ENCODE measurements at places on chromosomes 13 and 19.

- DNase-seq, result no peak
Observed at GRCh38 chr13:46754812-46755211, 42.1 kb downstream of the ESD start.

GRCh38 chr13:33164331-33164730 lies 121.2 kb downstream of the STARD13 start:
- no peak for DNase-seq

- DNase-seq, result no peak
Observed at GRCh38 chr13:79799059-79799867, 318.3 kb downstream of the NDFIP2 start.

DNA sequence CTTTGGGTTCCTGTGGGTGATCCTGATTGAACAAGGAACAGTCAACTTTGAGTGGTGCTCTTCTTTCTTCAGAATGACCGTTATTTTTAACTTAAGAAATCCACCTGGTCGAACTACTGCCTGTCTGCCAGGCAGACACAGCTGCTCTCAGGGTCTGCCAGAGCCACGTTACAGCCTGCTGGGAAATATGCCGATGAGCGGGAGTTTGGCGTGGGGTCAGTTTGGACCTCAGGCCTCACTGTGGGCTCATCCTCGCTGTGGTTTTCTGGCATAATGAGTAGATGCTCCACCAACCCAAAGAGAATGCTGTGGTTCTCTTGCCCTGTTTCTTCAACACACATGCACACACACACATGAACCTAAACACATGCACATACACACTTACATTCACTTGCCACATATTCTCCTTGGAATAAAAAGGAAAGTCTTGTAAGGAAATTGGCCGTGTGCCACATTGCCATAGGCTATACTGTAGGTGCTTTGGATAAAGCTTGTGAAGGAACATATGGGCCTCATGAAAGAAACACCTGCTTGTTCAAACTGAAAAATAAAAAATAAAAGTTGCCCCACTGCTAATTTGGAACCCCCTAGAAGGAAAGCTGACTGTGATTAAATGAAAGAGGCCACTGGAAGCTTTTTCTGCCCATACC lies 598.7 kb upstream of the KLF12 start:
- DNase-seq, result no peak

GRCh38 chr13:95323930-95324662 lies 22.8 kb upstream of the ABCC4 start:
- DNase-seq, result peak; percentile 50

DNA sequence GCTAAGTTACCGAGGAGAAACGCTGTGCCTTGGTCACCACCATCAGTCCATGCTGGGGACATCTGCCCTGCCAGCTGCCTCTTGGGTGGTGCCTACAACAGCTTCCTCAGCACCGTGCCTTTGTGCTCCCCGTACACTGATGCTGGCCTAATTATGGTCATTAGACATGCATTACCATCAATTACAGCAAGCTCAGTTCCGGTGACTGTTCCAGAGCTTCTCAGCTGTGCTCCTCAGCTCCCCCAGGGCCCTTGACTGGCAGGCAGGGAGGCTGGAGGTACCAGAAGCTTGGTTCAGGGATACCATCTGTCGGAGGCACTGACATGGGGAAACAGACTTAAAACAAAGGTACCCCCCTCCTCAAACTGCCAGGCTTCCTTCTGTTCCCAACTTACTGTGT lies 40.2 kb downstream of the CILP2 start:
- DNase-seq, result no peak

- no peak for DNase-seq
Observed at GRCh38 chr13:101098873-101099272, 317.4 kb downstream of the NALCN start.

- no peak for DNase-seq
Observed at GRCh38 chr13:24267274-24267673, 42.1 kb upstream of the C1QTNF9 start.

- DNase-seq, result no peak
Observed at GRCh38 chr13:74465271-74465670, 331.1 kb upstream of the KLF12 start.

DNA sequence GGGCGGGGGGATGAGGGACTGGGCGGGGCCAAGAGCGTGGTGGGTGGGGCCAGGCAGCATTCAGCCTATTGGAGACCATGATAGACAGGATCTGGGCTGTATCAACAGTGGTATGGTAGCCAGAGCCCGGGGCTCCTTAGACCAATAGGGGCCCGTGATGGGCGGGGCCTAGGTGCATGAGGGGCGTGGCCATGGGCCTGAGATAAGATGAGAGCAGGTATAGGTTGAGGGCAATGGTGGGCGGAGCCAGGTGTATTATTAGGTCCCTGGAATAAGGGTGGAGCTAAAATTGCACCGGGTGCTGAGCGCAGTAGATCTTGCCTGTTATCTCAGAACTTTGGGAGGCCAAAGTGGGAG lies 5.3 kb downstream of the ABCA7 start:
- no peak for DNase-seq

GRCh38 chr13:110616103-110617101 lies 1.1 kb downstream of the NAXD start:
- peak; percentile 64 for DNase-seq

DNA sequence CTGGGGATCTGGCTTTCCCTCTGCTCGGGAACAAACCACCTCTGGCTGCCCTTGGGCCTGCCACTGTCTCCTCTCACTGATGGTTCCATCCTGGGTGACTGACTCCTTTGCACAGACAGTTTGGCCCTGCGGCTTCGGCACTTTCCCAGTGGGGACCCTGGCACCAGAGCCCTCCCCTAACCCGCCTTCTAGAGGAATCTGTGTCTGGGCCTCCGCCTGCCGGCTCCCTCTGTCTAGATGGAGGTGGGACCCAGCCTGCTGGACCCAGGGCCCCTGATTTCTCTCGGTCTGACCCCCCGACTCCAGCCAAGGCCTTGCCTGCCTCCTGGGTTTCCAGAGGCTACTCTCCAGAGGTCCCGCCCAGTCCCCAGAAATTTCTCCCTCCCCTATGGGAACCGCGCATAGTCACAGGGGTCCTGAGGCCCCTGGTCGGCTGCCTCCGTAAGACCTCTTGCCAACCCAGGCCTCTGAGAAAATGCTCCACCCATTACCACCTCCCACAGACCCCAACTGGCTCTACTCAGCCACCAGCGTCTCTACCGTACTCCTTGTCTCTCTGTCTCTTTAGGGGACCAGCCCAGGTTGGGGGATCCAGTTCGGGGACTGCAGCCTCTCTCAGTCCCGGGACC lies 2.7 kb downstream of the CCDC106 start:
- DNase-seq, result no peak

- no peak for DNase-seq
Observed at GRCh38 chr13:59276436-59276835, 887.3 kb downstream of the DIAPH3 start.

DNA sequence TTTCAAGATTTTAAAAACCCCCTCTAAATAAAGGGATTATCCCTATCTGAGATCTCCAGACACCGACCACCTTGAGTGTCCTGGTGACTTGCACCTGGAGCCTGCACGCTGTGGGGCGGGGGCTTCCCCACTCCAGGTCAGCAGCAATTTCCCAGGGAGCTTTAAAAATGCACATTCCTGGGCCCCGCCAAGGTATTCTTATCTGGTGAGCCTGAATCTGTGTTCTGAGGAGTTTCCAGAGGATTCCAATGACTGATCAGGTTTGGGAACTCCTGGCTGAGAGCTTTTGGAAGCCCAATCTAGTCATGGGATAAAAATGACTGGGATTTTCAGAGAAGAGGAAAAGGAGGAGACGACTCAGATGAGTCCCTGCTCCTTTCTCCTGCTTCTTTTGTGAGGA lies 66.1 kb downstream of the FGF9 start:
- no peak for DNase-seq

- DNase-seq, result no peak
Observed at GRCh38 chr13:42255886-42256285, 16.1 kb upstream of the AKAP11 start.

DNA sequence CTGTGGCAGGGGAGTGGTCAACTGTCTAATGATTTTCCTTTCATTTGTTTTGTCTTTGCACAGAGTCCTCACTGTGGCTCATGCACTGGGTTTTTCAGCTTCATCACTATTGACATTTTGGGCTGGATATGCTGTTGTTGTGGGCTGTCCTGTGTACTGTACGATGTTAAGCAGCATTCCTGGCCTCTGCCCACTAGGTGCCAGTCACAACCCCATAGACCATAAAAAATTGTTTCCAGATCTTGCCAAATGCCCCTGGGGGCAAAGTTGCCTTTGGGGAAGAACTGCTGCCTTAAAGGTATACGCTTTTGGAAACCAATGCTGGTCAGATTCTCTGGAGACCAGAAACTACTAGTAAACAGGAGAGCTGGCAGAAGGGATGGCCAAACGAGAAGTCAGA lies 310.4 kb downstream of the SPRY2 start:
- no peak for DNase-seq

- no peak for DNase-seq
Observed at GRCh38 chr13:19172007-19172646, 9.5 kb downstream of the TUBA3C start.

GRCh38 chr19:29016926-29017760 lies 195.8 kb downstream of the UQCRFS1 start:
- no peak for DNase-seq
